ENCODE measurements at places on chromosomes 6 and 20. TPM values are rescaled to one million over a fixed set of nuclear protein-coding genes. Genes with fewer than 3 reads are reported as not detected.

GRCh38 chr6:73487473-73487872, 25.9 kb downstream of the MTO1 start:
- no peak for DNase-seq

DNA sequence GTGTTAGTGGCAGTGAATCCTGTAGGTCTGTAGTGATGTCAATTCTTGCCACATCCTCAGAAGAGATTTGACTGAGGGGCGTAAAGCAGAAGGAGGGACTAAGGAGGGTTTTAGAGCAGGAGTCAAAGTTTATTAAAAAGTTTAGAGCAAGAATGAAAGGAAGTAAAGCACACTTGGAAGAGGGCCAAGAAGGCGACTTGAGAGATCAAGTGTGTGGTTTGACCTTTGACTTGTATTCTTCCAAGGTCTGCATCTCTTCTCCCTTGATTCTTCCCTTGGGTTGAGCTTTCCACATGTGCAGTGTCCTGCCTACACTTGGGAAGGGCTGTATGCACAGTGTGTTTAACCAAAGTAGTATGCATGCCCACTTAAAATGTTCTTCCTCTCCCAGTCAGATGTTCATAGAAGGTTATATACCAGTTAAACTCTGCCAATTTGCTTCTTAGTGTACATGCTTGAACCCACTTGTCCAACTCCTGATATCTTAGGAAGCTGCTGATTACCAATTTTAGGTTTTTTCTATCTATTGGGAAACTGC, 627.6 kb downstream of the MMUT start:
- no peak for DNase-seq

TRIM10 gene
- total RNA-seq: not detected

TMEM181 gene
- total RNA-seq: 35.6 TPM

DNA sequence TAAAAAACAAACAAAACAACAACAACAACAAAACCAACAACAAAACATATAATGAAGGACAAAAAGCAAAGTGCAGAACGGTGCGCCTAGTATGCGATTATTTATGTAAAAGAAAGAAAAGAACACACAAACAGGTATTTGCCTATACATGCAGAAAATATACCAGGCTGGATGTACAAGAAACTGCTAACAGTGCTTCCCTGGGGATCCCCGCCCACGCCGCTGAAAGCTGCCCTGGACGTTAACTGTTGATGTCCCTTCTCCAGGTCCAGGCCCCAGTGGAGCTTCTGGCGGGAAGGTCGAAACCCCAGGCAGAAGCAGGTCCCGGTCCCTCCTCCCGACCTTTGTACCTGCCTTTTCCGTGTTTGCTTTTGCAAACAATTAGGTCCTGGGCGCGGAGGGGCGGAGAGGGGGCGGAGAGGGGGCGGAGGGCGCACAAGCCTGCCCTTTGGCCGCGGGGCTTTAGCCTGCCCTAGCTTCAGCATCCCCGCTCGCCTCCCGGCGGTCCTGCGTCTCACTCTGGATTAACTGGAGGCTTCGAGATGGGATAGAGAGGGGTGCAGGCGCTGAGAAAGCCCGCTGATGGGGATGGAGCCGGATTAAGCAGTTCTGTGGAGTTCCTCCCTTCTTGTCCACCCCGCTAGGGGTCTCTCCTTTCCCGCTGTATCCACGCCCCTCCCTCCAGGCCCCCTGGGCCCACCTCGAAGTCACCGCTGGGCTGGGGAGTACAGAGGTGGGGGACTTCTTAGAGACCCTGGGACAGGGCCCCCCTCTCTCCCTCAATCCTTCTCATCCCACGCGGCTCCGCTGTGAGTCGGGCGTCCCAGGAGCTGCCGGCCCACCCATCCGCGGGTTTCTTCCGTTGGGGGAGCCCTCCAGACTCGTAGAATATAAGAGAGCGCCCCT, 8.2 kb upstream of the AHCY start:
- peak; percentile 86 for DNase-seq

DNA sequence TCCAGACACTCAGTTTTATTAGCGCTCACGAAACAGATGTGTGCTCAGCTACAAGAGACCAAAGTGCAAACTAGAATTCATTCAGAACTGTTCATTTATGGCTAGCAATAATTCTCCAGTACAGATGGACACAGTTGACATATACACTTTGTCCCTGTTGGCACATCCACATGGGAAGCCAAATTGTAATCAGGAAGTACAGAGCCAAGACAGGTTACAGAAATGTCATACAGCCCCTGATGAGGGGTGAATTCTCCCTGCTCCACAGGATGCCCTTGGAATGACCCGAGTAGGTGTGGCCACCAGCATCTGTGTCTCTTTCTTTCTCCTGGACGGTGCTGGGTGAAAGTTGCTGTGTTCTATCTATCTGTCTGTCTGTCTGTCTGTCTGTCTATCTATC, 7.6 kb downstream of the DHX35 start:
- no peak for DNase-seq

GRCh38 chr20:33680686-33681085, 5.5 kb downstream of the E2F1 start:
- DNase-seq: no peak

FBXO5 gene
- total RNA-seq: 21.8 TPM

DNA sequence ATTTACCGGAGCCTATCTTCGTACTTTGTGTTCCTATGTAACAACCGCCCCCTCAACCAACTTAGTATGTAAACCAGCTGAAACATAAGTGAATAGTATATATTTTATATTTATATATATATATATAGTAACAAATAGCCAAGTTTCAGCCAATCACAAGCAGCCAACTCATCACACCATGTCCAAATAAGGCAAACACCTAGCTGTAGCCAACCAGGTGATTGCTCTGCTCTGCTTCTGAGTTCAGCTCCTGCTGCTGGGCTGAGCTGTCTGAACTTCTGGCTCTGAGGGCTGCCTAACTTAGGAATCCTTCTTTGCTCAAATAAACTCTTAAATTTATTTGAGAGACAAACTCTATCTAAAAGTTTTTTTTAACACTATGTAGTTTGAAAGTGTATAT, 101.6 kb upstream of the SOX4 start:
- no peak for DNase-seq

- DNase-seq: no peak
Observed at GRCh38 chr6:149128489-149129145, 188.9 kb upstream of the TAB2 start.

CNR1 gene
- 26.2 TPM for total RNA-seq

PSORS1C1 gene
- not detected for total RNA-seq

DNA sequence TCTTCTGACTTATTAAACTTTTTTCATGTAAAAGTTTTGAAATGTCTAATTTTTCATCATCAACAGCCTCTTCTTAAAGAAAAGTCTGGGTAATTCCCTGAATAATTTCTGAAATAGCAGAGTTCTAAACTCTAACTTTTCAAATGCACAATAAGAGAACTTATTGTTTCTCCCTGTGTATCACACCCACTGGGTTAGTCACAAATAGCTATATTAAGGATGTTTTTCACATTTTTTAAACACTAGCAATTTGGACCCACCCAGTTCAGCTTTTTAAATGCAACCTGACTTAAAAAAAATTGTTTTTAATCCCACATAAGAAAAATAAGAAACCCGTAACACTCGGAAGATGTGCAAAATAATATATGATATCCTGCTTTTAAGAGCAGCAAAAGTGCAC, 61.4 kb upstream of the UTRN start:
- DNase-seq: no peak

RGS17 gene
- 2.6 TPM for total RNA-seq

DNA sequence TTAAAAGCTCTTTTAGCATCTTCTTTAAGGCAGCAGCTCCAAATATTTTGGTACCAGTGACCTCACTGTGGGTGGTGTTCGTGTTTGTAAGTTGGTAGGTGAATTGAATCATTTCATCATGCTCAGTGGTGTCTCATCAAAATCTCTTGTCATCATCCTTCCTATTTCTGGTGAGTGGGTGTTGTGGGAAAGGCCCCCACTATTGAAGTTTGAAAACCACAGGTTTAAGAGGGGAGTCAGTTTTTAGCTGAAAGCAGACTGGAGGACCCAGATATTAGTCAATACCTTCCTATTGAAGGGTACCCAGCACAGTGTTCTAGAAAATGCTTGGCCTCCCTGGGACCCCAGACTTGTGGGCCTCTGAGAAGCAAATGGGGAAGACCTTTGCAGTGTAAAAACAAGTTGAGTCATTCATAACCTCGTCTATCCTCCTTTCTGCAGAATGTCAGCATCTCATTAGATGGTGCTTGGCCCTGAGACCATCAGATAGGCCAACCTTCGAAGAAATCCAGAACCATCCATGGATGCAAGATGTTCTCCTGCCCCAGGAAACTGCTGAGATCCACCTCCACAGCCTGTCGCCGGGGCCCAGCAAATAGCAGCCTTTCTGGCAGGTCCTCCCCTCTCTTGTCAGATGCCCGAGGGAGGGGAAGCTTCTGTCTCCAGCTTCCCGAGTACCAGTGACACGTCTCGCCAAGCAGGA, 3.7 kb downstream of the PIM1 start:
- DNase-seq: no peak

GRCh38 chr6:1215884-1216487, 95.9 kb upstream of the FOXQ1 start:
- no peak for DNase-seq

- DNase-seq: no peak
Observed at GRCh38 chr20:44477151-44477550, 1.5 kb downstream of the TTPAL start.

- DNase-seq: no peak
Observed at GRCh38 chr20:25204550-25205276, 9.2 kb downstream of the ENTPD6 start.

GRCh38 chr6:132414761-132415160, 13.5 kb upstream of the MOXD1 start:
- DNase-seq: no peak

DNA sequence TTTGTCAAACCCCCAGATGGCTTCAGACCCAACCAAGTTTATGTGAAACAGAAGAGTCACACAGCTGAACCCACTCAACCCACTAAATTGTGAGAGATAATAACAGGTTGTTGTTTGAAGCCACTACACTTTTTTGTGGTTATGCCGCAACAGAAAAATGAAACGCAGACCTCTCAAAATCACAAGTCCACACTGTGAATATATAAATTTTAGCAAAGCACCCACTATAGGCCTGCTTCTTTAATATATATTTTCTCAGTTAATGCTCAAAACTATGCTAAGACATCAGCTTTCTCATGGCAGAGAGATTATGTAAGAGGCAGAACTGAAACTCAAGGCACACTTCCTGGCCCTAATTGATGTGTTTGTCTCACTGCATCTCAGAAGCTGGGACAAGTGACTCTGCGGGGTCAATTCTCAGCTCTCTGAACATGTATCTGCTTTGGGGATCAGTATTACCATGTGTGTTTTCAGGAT, 27.7 kb downstream of the MAP3K5 start:
- DNase-seq: no peak

IRAK1BP1 gene
- total RNA-seq: 10.7 TPM

DNA sequence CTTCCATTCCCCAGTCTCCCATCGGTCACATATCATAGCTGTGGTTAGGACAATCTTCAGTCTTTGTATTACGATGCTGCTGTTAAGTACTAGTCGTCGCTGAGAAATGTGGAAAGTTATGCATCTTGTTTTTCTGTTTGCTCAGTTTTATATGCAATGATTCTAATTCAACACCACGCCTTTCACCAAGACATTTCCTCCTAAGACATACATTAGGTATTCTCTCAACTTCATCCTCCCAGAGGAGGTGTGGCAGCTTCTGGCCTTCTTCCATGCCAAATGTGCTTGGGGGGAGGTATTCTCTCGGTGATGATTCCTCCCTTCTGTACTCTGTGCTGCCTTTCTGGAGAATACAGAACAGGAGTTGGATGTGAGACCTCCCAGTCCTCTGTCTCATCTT, 66.1 kb downstream of the B4GALT5 start:
- DNase-seq: no peak

- DNase-seq: no peak
Observed at GRCh38 chr20:52612046-52612632, 360.0 kb upstream of the TSHZ2 start.

DNA sequence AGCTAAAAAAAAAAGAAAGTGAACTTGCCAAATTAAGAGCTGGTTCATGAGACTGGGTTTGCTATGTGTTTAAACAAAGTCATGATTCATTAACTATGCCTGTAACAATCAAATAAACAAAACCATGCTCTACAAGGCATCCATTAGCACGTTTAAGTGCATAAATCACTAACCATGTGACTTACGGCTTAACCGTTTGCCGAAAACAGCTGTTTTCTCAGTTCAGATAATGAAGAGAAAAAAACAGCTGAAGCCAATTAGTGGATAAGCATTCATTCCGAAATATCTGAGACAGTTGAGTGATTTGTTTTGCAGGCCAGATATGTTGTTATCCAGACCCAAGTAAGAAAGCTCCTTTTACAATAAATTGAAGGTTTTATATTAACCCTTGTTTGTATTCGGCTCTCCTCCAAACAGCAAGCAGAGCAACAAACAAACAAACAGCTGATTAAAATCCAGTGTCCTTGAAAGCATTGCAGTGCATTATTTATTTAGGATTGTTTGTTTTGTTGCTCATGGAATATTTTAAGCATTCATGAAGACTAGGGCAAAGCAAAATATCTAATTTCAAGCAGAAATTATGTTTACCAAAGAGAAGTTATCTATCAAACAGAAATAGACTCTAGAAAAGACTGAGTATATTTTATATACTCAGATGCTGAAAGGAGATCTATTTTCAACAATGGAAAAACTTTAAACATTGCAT, 343.5 kb downstream of the RFPL4B start:
- no peak for DNase-seq

ATP6V1G2 gene
- 1.5 TPM for total RNA-seq

C6orf52 gene
- 4.8 TPM for total RNA-seq

GRCh38 chr20:49627329-49627761, 59.4 kb upstream of the PTGIS start:
- DNase-seq: no peak

GRCh38 chr20:48246061-48246790, 460.9 kb upstream of the SULF2 start:
- no peak for DNase-seq

GRCh38 chr6:131431718-131432117, 141.3 kb upstream of the ARG1 start:
- no peak for DNase-seq

DNA sequence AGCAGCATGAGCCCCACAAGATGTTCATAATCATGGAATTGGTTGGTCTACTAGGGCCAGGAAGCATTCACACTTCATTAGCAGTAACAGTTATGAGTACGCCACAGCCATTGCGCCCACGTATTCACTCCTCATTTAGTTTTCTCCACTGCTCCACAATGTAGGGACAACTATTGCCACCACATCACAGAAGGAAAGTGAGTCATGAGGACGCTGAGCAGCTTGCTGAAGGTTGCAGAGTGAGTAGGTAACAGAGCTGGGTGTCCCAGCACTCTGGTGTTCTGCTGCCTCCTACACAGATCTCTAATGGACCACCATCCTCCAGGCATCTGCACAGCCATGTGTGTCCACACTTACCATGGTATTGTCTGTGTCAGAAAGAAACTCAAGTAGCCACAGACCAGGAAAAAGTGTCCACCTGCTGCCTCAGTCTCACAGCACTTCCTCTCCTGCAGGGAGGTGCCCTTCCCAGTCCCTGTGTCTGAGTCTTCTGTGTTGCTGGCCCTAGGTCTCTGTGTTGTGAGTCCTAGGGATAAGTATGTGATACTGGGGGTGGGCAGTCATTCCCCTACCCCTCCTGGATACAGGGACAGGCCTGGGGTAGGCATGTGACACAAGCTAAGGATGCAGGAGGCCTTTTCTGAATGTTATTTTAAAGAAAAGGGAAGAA, 103.9 kb downstream of the TTLL2 start:
- DNase-seq: no peak

GRCh38 chr20:24165301-24166122, 176.9 kb upstream of the GGTLC1 start:
- no peak for DNase-seq

STX16 gene
- total RNA-seq: 78.8 TPM

All from progenitor cell of endocrine pancreas (in vitro differentiated cells).